Stimulated activated CD8-positive, alpha-beta memory T cell treated with anti-CD3 and anti-CD28 coated beads, Interleukin-15, amount 100 ng/mL, for 4 hours (primary cell): ENCODE measurements at places on chromosomes 4 and X.

DNA sequence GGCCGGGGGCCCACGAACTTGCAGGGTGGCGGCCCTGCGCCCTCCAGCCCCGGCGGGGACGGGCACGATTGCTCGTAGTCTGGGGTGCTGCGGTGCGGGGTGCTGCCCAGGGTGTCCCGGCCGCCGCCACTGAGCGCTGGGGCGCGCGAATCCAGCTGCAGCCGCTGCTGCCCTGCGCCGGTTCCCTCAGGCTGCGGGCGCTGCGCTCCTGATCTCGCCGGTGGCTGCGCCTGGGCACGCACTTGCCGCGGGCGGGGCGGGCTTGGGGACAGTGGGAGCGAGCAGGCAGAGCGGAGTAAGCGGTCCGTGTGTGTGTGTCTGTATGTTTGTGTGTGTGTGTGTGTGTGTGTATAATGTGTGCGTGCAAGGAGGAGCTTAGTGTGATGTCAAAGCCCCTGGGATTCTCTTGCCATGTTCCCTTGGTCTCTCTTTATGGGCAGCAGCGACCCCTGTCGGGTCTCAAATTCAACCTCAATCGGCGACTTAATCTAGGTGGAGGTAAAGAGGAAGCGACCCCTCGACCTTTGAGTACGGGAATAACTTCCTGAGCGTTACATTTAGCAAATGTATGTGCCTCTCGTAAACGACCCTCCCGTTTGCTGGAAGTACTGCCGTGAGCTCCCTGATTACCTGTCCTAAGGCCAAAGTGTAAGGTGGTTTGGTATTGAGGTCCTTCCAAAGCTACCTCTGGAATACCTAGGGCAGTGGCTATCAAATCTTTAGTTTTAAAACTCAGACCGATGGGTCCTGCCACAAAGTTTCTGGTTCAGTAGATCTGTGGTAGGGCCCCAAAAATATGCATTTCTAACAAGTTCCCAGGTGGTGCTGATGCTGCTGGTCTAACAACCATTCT is at the start of gene RNF150:
Gene RNF150 (minus strand): TSS at position 324 of the 853 bp plus-strand sequence.
- DNase-seq = no peak

GRCh38 chr4:182491719-182492118 is 248.5 kb downstream of the TENM3 start:
- DNase-seq = no peak

DNA sequence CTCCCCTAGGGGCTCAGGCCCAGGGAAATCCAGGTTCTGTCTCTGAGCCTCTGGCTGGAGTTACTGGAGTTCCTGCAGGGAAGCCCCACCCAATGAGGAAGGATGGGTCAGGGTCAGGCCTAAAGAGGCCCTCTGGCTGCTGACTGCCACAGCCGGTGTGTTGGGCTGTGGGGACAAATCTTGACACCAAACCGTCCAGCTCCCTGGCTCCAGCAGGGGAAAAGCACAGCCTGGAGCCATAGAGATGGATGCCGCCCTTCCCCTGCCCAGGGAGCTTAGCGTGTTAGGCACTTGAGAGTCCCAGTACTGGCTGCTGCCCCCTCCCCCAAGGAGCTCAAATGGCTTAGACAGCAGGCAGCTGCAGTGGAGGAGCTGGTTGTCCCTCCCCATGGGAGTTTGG is 321.3 kb upstream of the LCORL start:
- DNase-seq = no peak

GRCh38 chrX:47807548-47807947 is 29.2 kb upstream of the ZNF81 start:
- DNase-seq = no peak

DNA sequence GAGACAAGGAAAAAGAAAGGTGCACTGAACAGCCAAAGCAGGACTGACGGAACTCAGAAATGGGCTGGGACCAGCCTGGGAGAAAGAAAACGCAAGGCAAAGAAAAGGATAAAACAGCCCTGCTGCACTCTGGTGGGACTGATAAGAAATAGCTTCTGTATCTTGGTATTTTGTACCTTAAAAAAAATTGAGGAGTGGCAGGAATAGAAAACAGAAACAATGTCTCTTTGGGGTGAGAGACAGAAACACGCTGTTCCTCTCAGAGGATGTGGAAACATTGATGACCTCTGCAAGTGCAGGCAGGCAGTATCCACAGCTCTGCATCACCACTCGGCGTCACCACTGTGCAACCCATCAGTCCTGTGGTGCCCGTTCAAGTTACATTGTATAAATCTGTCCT is 152.5 kb upstream of the SPRY1 start:
- no peak for DNase-seq

GRCh38 chrX:29237972-29238371 is 650.7 kb downstream of the IL1RAPL1 start:
- no peak for DNase-seq

DNA sequence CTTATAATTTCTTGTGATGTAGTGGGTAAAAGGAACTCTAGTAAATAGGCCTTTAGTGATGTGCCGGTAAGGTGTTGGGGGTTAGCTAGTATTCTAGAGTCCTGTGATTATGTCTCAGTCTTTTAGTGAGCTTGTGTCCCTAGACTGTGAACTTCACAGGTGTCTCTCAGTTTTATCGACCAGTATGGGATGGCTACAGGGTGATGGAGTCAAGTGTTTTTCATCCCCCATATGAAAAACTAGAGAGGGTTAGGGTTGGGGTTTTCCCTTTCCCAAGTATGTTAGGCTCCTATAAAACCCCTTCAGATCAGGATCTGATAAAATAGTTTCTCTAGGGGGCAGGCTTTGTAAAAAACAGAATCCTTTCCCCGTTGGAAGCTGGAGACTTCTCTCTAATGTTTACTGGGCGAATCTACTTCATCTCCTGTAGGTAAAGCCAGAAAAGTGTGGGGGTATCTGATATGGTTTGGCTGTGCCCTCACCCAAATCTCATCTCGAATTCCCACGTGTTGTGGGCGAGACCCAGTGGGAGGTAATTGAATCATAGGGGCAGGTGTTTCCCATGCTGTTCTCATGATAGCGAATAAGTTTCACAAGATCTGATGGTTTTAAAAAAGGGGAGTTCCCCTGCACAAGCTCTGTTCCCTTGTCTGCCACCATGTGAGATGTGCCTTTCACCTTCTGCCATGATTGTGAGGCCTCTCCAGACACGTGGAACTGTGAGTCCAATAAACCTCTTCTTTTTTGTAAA is 120.8 kb downstream of the DTHD1 start:
- no peak for DNase-seq

DNA sequence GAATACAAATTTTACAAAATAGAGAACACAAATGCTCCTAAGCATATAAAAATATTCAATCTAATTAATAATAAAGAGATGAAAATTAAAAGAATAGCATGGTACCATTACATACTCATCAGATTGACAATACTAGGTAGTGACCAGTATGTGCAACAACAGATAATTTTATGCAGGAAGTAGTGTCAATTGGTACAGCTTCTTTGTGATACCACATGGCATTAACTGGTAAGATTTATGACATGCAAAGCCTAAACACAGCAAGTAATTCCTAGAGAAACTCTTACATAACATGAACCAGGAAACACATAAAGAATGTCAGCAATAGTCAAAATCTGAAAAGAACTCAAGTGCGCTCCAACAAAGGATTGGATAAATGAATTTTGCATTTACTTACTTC is 26.3 kb downstream of the CXCL2 start:
- DNase-seq = no peak

DNA sequence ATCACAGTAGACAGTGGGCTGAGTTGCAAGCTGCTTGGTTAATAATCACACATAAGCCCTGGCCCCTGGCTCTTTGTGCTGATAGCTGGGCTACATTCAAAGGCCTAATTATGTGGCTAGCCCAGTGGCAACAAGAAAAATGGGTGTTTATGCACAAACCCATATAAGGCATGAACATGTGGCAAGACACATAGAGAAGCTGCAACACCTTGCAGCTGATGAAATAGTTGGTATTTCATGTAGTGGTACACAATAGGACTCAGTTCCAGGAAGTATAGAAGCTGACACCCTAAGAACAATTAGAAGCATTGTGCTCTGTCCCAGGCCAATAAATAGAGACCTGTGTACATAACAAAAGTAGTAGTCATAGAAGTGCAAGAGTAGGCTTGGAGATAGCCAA is 14.6 kb upstream of the ZNF630 start:
- no peak for DNase-seq

GRCh38 chrX:119455264-119455663 is 13.0 kb upstream of the SLC25A5 start:
- no peak for DNase-seq

- DNase-seq = no peak
Measured at GRCh38 chr4:42654631-42655268, 2.2 kb downstream of the ATP8A1 start.

- no peak for DNase-seq
Measured at GRCh38 chr4:118033148-118034052, 886 bp upstream of the NDST3 start.

- DNase-seq = no peak
Measured at GRCh38 chr4:112057470-112057869, 87.8 kb upstream of the FAM241A start.

GRCh38 chr4:86848732-86849619 is at the start of gene SLC10A6:
Gene SLC10A6, minus strand, starts transcription at chr4:86849384. Its CDS starts 269 bp downstream, at chr4:86849115.
- no peak for DNase-seq

DNA sequence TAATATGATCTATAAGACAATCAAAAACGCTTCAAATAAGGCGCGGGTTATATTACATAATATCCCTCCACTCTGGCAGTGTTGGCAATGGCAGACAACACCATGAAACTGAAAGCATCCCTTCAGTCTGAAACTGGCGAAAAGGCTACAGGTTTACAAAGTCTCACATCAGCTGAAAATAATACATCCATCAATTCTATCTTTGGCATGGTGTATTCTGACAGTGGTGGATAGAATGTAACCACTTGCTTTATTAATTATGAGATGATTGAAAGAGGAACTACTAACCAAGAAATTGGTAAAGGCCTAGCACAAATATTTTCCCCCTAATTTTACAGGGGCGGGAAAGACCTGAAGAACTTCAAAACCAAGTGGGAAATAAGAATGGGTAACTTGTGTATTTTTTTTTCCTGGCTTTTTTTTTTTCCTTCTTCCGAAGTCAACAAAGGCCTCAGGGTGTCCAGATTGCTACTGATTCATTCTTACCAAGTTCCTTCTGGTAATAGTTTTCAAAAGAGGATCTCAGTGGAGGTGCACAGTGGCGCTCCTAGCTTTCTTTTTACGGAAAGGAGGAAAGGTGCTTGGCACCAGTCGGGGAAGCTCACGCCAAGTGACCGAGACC is 728 bp downstream of the UBA6 start:
- DNase-seq = no peak

DNA sequence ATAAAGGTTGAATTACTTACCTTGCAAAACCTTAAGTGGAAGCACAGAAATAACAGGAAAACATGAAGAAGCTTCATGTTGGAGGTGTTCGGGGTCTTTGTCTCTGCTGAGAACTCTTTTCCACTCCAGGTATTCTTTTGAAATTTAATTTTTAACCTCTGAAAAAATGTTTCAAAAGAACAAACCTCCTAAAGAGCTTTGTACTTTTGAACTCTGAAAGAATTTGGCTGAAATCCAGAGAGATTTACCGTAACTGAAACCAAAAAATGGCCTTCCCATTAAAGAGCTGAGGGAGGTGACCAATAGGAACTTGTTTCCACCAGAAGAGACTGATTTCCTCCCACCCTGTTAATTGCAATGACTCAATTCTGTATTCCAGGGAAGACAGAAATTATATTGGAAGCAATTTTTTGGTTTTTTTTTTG is at the start of gene CFI:
Gene CFI (minus strand): TSS at position 105 of the 425 bp plus-strand sequence. CDS start 28 bp downstream, at position 77.
- DNase-seq = no peak

DNA sequence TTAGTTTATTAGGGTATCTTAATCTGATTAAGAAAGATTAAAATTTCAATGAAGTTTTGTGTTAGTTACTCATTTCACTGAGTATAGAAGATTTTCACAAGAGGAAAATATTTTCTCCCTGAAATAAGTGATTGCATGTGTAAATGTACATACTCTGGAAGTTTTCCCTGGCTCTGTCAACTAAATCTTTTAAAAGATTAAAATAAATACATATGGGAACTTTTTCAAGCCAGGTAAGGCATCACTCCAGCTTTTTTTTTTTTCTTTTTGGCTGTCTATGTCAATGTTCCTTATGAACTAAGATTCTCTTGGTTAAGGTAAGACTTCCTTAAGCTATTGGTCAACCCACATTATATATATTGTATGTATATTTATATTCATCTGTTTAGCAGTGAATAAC is 117.6 kb downstream of the CBR4 start:
- DNase-seq = no peak

GRCh38 chr4:24930151-24930550 is 17.3 kb upstream of the CCDC149 start:
- no peak for DNase-seq

DNA sequence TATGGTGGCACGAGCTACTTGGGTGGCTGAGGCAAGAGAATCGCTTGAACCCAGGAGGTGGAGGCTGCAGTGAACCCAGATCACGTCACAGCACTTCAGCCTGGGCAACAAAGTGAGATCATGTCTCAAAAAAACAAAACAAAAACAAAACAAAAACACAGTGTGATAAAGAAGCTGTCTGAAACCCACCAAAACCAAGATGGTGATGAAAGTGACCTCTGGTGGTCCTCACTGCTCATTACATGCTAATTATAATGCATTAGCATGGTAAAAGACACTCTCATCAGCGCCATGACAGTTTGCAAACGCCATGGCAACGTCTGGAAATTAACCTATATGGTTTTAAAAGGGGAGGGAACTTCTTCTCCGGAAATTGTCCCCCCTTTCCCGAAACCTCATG is 29.4 kb upstream of the OPHN1 start:
- DNase-seq = no peak

DNA sequence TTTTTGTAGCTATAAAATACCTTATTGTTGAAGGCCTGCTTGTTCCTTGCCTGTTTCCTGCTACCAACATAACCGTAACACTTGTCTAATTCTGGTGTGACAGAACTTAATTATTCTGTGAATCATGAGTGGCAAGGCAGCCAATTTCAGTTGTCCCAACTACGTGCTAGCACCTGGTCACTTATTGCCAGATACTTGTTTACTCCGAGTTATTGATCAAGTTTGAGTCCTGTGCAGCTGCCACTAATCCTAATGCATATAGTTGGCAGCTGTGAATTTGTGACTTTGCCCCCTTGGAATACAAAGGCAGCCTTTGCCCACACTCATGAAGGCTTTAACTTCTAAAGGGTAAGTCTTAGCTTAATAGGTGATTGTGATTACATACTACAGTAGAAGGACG is 7.8 kb upstream of the RNF128 start:
- DNase-seq = no peak

- DNase-seq = no peak
Measured at GRCh38 chr4:100716416-100716815, 198.6 kb upstream of the EMCN start.

- no peak for DNase-seq
Measured at GRCh38 chrX:41457613-41458192, 10.6 kb downstream of the NYX start.

DNA sequence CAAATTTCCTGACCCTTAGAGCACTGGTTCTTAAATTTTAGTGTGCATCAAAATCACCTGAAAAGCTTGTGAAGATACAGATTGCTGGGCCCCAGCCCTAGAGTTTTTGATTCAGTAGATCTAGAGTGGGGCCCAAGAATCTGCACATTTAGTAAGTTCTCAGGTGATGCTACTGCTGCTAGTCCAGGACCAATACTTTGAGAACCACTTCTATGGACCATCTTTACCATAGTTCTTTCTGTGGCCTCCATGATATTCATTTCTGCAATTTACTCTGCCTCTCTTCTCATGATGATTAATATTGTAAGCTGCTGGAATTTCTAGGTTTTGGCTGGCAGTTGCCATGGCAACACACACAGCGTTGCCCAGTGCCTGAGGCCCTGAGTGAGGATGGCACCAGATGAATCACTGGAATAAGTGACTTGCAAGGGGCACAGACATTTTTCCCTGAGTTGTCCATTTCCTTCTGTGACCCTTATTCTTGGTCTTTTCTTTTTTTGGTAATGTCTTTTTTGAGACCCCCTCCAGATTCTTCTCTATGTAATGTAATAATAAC is 83.6 kb downstream of the PPP1R2C start:
- DNase-seq = no peak
